Activated T-helper 1 cell treated with Interleukin-2 at 50 U/mL for 16 hours (primary cell): ENCODE measurements at places on chromosomes 12 and 14.

DNA sequence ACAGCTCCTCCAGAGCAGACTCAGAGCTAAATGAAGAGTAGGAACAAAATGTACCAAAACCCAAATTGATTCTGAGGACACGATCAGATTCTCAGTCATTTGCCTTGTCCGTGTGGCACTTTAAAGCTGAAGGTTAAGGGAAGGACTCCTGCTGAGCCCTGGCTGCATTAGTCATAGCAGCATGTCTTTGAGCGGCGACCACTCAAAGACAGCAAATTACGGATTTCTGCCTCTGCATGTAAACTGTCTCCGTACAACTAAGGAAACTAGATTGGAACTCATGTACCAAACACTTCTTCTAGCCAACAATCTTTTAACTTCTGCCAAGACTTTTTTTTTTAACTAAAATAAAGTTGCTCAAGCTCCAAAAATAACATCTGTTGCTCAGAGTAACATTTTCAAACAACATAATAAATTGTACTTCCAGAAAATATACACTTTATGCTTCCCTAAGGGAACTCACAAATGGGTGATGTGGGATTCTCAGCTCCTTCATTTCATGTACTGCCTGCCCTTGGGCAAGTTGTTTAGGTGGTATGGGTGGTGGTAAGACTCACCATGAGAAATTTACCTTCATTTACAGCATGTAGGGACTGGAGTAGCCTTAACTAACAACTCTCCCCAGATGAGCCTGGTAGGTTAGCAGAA, 56.1 kb downstream of the RERG start:
- DNase-seq, result no peak

DNA sequence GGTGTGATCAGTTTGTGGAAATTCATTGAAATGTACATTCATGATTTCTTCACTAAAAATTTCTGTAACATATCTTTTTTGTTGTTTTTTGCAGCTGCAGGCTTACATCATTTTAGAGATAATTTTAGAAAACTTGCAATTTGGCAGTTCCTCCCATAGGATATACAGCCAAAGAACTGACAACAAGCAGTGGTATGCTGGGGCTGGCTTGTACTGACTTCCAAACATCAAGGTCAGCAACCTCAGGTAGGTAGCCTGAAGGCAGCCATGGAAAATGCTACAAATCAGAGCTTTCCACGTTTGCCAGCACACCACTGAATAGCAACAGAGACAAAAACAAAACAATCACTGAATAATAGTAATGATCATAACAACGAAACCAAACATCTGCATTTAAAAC, 21.2 kb downstream of the TRIM9 start:
- no peak for DNase-seq

- DNase-seq, result no peak
Observed at GRCh38 chr12:27382171-27382795, 49.6 kb downstream of the BMAL2 start.

DNA sequence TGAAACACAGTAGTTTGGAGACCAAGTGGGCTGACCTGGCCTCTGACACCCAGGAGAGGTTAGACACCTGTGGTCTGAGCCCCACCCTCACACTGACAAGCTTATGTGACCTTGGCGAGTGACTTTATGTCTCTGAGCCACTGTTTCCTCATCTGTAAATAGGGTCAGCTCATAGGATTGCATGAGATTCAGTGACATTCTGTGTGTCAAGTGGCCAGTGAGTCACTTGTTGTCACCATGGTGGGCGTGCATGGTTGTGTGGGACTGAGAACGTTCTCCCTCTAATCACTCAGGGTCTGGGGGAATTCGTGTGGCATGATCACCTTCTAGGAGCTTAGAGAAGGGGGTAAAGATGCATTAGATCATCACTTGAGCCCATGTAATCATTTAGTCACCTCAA, 146.4 kb downstream of the PHETA1 start:
- DNase-seq, result no peak

GRCh38 chr12:25119020-25119419, 75.9 kb downstream of the DNAI7 start:
- no peak for DNase-seq
